ENCODE measurements at places on chromosomes 1 and 21.

- no peak for DNase-seq
- H3K27me3 ChIP-seq: no peaks in the 10 kb centered on the region
- no peak overlapping the region for H3K4me3 ChIP-seq
- H3K27ac ChIP-seq: no peak overlapping the region
- H3K4me1 ChIP-seq: no peaks in the 10 kb centered on the region
Measured at GRCh38 chr1:162590101-162590500, 28.6 kb downstream of the UAP1 start.

DNA sequence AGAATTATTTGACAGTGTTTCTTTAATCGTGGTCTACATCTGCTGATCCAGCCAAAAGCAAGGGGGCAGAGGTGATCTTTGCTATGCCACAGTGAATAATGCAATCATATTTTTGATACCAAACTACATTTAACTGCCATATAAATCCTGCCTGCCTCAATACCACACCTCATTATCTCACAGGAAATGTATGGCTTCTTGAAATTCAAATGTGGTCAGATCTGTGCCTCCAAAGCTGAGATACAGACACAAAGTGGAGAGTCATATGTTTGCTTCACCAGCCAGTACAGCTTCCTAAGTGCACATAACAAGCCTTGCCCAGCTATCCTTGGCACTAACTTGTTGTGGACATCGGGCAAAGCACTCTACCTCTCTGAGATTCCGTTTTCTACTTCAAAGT, 250.0 kb upstream of the NFIA start:
- no peak overlapping the region for H3K4me3 ChIP-seq
- no peaks in the 10 kb centered on the region for H3K27me3 ChIP-seq
- DNase-seq: no peak
- H3K27ac ChIP-seq: no peak overlapping the region

- no peak overlapping the region for H3K27ac ChIP-seq
- no peaks in the 10 kb centered on the region for H3K27me3 ChIP-seq
- no peaks in the 10 kb centered on the region for H3K36me3 ChIP-seq
- DNase-seq: no peak
- H3K4me1 ChIP-seq: no peaks in the 10 kb centered on the region
Measured at GRCh38 chr1:17627239-17628052, 87.9 kb downstream of the ARHGEF10L start.

DNA sequence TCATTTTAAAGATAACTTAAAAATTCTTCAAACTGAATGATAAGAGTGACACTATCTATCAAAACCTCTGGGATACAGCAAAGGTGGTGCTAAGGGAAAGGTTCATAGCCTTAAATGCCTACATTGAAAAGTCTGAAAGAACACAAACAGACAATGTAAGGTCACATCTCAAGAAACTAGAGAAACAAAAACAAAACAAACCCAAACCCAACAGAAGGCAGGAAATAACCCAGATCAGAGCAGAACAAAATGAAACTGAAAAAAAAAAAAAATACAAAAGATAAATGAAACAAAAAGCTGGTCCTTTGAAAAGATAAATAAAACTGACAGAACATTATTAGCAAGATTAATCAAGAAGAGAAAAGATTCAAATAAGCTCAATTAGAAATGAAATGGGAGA, 6.8 kb downstream of the ODF2L start:
- H3K27ac ChIP-seq: peak overlapping the region; percentile 68
- H3K27me3 ChIP-seq: no peaks in the 10 kb centered on the region
- H3K36me3 ChIP-seq: no peaks in the 10 kb centered on the region
- peaks cover 12% of the 10 kb centered on the region for H3K4me1 ChIP-seq
- H3K4me3 ChIP-seq: no peak overlapping the region

GRCh38 chr1:40204856-40205255, 42.9 kb upstream of the TMCO2 start:
- no peaks in the 10 kb centered on the region for H3K27me3 ChIP-seq
- H3K27ac ChIP-seq: no peak overlapping the region
- DNase-seq: no peak
- H3K36me3 ChIP-seq: peaks cover 39% of the 10 kb centered on the region
- H3K4me1 ChIP-seq: no peaks in the 10 kb centered on the region

- no peak overlapping the region for H3K27ac ChIP-seq
- H3K27me3 ChIP-seq: no peaks in the 10 kb centered on the region
- no peak overlapping the region for H3K4me3 ChIP-seq
- H3K4me1 ChIP-seq: peaks cover 36% of the 10 kb centered on the region
Measured at GRCh38 chr1:224373008-224373590, 16.4 kb downstream of the CNIH4 start.

GRCh38 chr1:197683895-197684553, 91.3 kb downstream of the DENND1B start:
- no peaks in the 10 kb centered on the region for H3K4me1 ChIP-seq
- H3K27me3 ChIP-seq: no peaks in the 10 kb centered on the region
- no peak for DNase-seq
- H3K36me3 ChIP-seq: no peaks in the 10 kb centered on the region
- H3K27ac ChIP-seq: no peak overlapping the region
